Stimulated activated CD8-positive, alpha-beta memory T cell treated with anti-CD3 and anti-CD28 coated beads, Interleukin-7, amount 100 ng/mL, for 1 hour (primary cell): ENCODE measurements at places on chromosomes 3 and 15.

GRCh38 chr15:76098685-76099084 lies 38.9 kb downstream of the TMEM266 start:
- no peak for DNase-seq

- no peak for DNase-seq
Observed at GRCh38 chr15:34699968-34700640, 54.7 kb downstream of the GJD2 start.

GRCh38 chr3:60514866-60515265 lies 736.4 kb downstream of the FHIT start:
- DNase-seq = no peak

- DNase-seq = no peak
Observed at GRCh38 chr3:140378571-140379340, 299.1 kb upstream of the TRIM42 start.

- no peak for DNase-seq
Observed at GRCh38 chr15:81400640-81401236, 26.7 kb upstream of the TMC3 start.

DNA sequence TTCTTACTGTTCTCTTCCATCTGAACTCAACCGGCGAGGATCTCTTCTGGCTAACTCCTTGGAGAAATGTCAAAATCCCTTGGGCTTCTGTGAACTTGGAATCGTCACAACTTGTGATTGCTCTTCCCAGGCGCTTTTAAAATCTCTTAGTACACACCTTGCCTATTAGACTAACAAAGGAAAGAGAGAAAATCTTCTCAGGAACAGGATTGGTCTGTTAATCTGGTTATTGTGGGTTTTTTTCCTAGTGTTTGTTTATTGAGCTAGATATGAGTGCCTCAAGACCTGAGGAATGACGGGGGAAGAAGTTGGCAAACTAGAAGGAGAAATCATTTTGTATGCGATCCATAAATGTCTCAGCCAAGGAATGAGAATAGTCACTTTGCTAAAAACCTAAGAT lies at the start of gene ATP13A5:
Gene ATP13A5, minus strand, starts transcription at position 48 of the 400 bp plus-strand sequence. Its CDS starts 28 bp downstream, at position 20.
- no peak for DNase-seq

DNA sequence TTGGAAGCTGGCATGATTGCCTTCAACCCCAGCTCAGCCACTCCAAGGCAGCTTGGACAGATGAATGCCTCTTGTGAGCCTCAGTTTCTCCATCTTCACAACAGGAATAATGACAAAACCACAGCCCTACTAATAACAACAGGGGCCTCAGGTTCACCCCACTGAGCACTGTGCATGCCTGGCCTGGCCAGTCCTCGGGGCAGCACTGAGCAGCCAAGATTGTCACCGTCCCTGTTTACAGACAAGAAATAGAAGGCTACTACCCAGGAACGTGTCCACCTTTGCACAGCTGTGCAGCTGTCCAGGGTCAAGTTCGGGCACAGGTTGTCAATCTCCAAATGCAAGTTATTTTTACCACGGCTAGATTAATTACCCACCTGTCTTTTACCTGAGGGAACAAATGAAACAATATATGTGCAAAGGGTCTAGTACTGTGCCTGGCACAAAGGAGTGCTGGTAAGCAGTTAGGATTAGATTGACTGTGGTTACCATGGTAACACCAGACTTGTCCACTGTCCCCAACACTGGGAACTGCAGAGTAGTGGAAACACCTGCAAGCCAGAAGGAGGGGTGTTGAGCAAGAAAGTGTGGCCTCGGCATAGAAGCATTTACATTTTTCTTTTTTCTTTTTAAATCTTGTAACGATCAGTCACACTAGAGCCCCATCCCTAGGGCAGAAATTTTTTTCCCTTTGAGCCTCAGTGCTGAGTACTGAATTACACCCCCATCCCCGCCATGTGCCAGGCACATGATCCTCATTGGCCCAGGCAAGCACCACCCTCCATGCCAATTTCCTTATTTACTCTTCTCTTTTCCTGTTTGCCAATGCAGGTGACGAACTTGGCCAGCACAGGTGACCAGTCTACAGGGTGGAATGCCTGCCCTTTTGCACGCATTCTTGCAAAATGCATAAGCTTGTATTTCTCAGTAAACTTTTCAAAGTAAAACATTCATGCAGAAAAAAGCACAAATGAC lies 66.3 kb upstream of the SLC6A6 start:
- DNase-seq = no peak

- no peak for DNase-seq
Observed at GRCh38 chr15:27448986-27449385, 478.0 kb downstream of the GABRG3 start.

GRCh38 chr3:167110901-167111300 lies 269.2 kb downstream of the ZBBX start:
- no peak for DNase-seq

- DNase-seq = no peak
Observed at GRCh38 chr3:134080761-134081160, 51.0 kb upstream of the SLCO2A1 start.

DNA sequence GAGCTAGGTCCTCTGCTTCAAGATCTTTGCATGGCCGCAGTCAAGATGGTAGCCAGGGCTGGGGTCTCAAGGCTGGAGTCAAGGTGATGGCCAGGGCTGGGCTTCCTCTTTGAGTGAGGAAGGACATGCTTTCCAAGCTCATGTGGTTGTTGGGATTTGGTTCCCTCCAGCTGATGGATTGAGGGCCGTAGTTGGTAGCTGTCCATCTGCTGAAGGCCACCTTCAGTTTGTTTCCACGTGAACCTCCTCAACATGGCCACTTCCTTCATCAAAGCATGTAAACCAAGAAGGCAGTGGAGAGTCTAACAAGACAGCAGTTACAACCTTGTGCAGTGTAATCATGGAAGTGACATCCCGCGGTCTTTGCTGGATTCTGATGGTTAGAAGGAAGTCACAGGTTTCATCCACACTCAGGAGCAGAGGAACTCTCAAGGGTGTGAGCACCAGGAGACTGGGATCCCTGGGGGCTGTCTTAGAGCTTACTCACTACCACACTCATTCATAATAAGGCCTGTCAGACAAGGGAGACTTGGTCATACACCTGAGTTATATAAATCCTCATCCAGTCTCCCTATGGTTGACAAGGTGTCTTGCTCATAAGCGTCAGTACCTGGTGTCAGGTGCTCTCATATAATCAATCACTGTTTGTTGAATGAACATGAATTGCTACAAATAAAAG lies 42.1 kb downstream of the ABHD5 start:
- no peak for DNase-seq

GRCh38 chr15:42048080-42048820 lies 27.4 kb upstream of the PLA2G4E start:
- no peak for DNase-seq

GRCh38 chr15:47688573-47689086 lies 28.7 kb upstream of the SEMA6D start:
- DNase-seq = no peak

- DNase-seq = no peak
Observed at GRCh38 chr3:14312375-14312774, 90.0 kb upstream of the SLC6A6 start.

- DNase-seq = no peak
Observed at GRCh38 chr3:169362301-169362700, 301.2 kb downstream of the MECOM start.

DNA sequence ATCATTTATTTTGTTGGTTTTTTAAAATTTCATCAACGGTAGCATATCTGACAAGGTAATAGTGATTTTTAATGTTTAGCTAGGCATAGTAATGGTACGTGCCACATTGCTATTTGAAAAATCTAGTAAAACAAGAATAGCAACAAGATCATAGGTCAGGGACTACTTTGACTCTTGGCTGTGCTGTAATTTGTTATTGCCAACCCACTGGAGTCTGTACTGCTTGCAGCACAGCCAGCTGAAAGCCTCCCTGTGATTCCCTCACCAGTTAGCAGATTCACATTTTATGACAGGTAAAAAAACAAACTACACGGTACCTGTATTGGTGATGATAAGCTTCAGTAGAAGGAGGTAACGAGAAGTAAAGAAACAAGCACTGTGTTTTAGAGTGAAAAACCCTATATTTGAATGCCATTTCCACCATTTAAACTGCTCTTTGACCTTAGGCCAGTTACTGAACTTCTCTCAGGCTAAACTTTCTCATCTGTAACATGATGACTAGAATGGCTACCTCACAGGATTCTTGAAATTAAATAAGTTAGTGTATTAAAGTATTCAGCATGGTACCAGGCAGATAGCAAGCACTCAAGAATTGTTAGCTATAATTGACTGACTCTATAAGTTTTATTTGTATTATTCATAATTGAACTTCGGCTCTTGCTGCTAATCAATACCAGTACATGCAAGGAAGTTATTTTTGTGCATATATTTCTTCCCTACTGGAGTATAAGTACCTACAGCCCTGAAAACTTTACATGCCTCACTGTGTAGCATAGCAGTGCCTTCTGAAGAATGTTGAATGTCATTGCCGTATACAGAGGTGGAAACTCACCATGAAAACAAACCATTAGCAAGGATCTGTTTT lies 16.1 kb downstream of the FILIP1L start:
- DNase-seq = no peak

GRCh38 chr3:187207624-187208023 lies 10.3 kb downstream of the RTP1 start:
- DNase-seq = no peak

- no peak for DNase-seq
Observed at GRCh38 chr3:122406198-122406597, 9.7 kb downstream of the WDR5B start.

DNA sequence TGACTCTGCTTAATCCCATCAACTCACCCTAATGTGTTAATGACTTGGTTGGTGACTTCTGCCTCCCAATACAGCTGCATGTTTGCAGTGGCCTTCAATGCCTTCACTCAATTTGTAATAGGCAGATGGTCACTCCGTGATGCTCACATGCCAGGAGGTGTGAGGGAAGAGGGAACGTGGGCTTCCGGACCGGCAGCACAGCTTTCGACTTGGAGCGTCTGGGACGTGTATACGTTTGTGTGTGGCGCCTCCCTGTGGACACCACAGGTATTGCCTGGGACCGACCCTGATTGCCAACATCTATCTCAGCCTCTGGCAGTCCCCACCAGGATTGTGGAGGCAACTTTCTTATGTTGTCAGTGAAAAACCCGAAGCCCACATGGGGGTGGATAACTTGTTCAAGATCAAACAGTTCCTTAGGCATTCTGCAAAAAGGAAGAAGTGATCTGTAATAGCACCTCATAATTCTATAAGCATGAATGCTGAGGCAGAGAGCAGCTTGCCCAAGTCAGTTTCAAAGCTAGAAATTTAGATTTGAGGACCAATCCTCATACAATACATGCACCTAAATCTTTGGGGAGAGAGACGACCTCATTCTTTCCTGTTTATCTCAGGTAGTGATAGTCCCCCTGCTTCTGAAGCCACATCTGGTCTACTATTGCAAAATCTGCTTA lies 16.9 kb downstream of the MRPL46 start:
- no peak for DNase-seq

DNA sequence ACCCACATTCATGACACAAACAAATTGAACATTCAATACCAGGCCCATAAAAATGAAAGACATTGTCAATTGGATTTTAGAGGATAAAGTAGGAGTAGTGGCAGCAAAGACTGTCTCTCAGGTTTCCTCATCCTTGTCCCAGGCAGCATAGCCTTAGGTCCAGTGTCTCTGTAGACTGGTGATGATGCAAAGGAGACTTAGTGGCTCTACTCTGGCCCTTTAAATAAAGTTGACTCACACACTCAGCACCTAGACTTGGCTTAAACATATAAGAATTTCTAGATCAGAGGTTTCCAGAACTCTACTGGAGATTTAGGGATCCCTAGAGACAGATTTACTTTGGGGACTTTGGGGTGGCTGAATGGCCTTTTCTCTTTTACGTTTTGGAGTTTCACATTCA lies 166.6 kb downstream of the NR1D2 start:
- DNase-seq = no peak

- no peak for DNase-seq
Observed at GRCh38 chr3:142633073-142633472, 36.9 kb downstream of the PLS1 start.

GRCh38 chr3:133884054-133884886 lies 11.4 kb downstream of the RAB6B start:
- DNase-seq = no peak

GRCh38 chr3:90145094-90145860 lies 1037.9 kb downstream of the EPHA3 start:
- no peak for DNase-seq

DNA sequence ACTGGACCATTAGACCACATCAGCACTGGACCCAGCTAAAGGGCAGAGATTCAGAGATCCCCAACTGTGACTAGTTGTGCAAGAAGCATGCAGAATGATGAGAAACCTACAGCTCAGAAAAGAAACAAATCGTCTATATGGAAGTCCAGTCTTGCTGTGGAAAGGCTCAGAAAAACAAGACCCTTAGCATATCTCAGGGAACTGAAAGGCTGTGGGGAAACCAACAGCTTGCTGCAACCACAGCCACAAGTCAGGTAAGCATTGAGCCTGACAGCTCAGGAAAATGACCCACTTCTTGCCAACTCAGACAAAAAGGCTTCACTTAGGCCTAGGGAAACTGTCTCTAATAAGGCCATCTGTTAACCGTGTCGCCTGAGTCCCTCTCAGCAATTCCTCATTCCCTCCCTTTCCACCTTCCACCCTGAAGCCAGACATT lies 145.6 kb downstream of the LSAMP start:
- no peak for DNase-seq

DNA sequence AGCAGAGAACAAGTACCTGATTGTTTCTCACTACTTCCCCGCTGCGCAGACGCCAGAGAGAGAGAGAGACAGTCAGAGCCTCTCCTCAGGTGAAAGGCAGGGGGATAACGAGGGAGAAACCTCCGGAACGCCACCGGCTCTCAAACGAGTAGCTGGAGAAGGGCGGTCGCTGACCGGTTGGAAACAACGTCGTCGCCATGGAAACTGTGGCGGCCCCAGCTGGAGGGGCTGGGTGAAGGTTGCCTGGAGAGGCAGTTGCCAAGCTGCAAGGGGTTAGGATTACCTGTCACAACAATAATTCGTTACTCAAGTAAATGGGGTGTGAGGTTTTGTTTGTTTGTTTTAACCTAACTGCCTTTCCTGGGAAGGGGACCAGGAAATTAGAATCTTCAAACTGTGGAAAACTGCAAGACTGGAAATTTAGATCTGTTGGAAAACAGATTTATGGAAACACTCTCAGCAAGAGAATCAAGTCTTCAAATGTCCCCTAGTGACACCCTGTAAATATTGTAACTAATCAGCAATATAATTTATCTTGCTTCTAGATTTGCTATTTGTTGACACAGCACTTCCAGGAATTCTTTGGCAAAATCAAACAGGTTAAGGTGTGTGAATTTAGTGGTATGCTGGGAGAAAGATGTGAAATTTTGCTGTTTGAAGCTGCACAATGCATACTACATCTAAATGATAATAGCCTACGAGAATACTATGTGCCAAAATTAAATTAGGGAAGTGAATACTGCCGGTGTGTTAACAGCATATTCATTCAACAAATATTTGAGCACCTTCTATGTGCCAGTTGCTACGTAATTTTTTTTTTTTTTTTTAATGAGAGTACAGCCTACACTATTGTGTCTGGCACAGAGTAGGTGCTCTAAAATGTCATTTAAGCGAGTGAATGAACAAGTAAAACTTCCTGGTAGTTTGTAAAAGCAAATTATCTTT lies at the start of gene DNAH12:
Gene DNAH12, minus strand, starts transcription at position 164 of the 945 bp plus-strand sequence. CDS start 1,474 bp downstream, outside the sequence.
- DNase-seq = no peak

DNA sequence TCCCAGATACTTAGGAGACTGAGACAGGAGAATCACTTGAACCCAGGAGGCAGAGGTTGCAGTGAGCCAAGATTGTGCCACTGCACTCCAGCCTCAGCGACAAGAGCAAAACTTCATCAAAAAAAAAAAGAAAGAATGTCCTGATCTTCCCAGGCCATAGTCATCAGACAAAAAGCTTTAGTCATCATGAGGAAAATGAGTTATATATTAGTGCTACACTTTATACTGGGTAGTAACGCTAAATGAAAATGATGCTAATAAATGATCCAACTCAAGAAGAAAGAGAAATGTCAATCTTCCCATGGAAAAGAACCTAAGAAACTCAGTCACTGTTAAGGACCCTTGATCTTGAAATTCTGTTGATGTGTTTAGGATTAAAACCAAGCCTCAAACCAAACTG lies 26.3 kb upstream of the TRIM59 start:
- no peak for DNase-seq
